ENCODE measurements at places on chromosomes 5 and 9. TPM values are rescaled to one million over a fixed set of nuclear protein-coding genes. Genes with fewer than 3 reads are reported as not detected.

DNA sequence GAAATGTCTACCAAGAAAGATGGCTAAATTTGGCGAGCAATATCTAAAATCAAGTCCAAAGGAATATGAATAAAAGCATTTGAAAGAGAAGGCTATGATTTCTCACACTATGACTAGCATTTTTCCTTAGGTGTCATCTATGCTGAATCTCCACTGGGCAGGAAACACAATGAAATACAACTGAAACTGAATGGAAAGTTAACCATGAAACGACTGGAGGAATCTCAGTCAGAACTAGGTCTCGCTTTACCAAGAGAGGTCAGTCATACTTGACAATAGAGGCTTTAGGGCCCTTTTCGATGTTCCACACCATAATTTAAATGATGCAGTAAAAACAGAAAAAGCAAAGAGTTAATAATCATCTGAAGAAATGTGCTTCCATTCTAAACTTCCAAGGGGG lies 339.0 kb downstream of the PDE4D start:
- no peak for DNase-seq

GRCh38 chr5:69032009-69032408 lies 61.8 kb upstream of the SLC30A5 start:
- DNase-seq = no peak

SAXO1 gene
- not detected for total RNA-seq

GLDC gene
- total RNA-seq = not detected

Measured in left ventricle myocardium superior (tissue), 1 donor.